CD4-positive, alpha-beta T cell treated with Interleukin-2 at 100 ng/mL for 4 hours (primary cell): ENCODE measurements at places on chromosomes 11 and 22.

- DNase-seq, result no peak
Observed at GRCh38 chr11:64566915-64567891, 23.8 kb upstream of the SLC22A12 start.

- no peak for DNase-seq
Observed at GRCh38 chr22:25006354-25006753, 53.8 kb downstream of the KIAA1671 start.

DNA sequence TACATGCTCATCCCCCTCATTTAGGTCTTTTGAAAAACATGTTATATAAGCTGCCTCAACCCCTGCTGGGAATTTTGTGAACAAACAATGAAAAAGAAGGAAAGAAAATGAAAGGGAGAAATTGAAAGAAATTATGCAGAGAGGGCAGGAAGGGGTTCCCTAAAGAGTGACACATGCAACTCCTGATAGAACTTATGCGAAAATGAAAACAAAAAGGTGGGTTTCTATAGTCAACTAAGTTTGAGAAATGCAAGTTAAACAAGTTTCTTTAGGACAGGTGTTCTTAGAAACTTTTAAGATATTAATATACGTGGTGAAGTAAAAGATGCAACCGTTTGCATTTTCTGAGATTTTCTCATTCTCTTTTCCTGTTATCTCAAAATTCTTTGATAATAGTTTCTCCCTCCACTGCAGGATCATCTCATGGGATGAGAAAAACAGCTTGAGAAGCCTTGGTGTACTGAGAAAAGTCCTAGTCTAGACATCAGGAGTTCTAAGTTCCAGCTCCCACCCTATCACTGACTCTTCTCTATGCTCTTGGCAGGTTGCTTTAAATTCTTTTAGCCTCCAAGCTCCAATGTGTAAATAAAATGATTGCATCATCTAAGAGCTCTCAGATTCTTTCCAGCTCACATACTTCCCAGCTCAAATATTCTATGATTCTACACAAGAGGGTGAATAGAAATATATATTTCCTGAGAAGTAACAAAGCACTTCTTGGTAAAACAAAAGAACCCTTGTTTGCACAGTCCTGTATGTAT, 109.2 kb downstream of the FAM76B start:
- no peak for DNase-seq

DNA sequence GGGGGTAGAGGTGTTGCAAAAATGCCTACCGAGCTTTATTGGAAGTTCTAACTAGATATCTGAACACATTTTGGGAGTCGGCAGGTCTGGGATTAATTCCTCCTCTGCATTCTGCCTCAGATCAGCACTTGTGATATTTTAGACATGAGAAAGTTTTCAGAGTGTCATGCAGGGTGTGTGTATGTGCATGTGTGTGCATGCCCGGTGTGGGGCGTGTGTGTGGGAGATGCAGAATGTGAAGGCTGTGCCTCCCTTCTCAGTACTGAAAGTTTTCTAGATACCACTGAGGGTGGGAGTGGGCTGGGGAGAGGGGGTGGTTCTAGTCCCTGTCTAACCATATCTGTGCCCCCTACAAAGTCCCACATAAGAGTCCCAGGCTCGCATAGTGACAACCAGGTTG, 180.0 kb upstream of the NTM start:
- no peak for DNase-seq

DNA sequence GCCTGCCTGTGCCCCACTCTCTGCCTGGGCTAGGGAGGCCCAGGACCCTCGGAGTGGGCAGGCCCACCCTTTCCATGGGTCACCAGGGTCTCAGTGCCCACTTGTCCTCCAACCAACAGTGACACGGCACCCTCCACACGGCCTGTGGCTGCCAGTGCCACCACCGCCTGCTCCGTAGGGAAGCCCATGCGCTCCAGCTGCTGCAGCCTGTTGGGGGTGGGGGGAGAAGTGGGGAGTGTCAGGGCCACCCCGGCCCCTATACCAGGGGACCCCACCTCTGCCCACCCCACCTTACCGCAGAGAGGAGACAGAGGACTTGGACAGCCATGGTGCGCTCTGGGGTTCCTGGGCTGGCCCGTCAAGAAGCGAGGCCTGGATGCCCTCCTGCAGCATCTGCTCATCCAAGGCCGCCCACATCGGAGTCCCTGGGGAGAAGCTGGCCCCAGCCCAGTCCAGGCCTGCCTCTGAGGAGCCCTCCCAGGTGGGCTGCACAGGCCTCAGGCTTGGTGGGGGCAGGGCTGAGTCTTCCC, 7.7 kb downstream of the RHBDD3 start:
- DNase-seq, result no peak

DNA sequence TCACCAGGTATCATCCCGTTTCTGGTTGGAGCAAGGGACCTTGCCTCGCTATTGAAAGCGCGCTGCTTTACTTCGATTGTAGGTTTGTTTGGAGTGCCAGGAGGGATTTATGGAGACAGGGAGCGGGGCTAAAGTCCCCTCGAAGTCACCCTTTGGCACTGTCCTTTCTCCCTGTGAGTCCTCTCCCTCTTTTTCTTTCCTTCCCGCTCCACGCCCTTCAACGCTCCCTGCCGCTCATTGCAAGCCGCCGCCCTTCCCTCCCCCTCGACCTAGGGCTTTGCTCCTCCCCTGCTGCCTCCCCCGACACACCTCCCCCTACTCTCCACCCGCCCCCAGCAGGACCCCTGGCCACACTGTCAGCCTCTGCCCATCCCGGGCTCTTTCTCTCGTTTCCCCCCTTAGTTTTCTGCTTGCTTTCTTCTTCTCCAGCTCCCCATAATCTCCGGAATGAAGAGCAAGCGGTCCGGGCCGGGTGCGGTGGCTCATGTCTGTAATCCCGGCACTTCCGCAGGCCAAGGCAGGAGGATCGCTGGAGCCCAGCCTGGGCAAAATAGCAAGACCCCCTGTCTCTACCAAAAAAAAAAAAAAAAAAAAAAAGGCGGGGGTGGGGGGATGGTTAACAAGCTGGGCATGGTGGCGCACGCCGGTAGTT, 41.0 kb downstream of the AHNAK start:
- no peak for DNase-seq

GRCh38 chr11:69947059-69947792, 128.0 kb upstream of the FGF3 start:
- no peak for DNase-seq

DNA sequence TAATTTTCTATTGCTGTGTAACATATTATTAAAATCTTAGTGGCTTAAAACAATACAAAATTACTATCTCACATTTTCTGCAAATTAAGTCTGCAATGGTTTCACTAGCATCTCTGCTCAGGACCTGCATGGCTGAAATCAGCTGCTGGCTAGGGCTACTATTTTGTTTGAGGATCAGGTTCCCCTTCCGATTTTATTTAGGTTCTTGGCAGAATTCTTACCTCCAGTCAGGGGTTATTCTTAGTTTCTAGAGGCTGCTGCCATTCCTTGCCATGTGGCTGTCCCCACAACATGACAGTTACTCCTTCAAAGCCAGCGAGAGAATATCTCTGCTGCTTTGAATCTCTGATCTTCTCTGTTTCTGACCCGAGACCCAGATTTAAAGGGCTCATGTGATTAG, 424.5 kb upstream of the ANO5 start:
- DNase-seq, result no peak

DNA sequence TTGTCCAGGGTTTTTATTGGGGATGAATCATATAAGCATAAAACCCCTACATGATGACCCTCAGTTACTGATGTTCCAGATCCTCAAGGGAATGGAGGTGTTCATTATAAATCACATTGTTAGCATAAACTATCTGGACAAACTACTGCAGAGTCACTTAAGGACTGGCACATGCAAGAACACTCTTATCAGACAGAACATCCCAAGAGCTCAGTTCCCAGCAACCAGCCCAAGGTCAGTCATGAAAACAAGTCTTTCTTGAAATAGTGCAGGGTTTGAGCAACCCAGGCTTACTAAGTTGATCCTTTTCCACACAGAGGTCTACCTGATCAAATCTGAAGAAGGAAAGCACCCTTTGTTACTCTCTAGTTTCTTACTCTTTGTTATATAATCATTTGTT, 13.5 kb upstream of the PTS start:
- no peak for DNase-seq

DNA sequence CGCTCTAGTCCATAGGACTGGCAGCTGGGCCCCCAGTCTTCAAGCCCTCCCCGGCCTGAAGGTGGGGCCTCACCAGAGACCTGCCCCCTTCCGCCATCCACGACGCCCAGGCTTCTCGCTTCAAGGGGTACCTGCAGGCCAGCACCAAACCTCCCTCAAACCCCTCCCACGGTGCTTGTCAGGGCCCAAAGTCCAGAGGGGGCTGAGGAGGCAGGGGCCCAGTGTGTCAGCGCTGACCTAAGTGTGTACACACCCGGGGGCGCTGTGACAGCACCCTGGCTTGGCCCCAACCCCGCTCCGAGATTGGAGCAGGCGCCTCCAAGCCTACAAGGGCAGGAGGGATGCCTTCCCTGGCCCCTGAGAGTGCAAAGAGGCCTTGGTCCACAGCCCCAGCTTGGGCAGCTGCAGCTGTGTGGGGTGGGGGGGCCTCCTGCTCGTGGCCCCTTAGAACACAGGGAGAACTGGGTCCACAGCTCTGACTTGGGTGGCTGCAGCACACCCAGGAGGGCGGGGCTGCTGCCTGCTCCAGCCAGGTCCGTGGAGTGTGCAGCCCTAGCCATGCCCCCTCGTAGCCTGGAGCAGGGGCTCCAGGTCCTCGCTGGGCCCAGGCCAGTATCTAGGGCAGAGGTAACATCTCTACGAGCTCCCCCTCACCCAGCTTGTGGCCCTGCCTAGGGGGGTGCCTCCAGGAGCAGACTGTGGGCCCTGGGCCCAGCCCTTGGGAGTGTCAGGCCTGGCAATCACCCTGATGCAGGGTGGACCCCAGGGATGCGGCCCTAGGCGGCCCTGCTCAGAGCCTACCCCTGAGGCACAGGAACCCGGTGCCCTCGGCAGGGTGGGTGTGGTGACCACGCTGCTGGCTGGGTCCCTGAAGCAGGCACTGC, 4.9 kb downstream of the SBF2 start:
- DNase-seq, result no peak

DNA sequence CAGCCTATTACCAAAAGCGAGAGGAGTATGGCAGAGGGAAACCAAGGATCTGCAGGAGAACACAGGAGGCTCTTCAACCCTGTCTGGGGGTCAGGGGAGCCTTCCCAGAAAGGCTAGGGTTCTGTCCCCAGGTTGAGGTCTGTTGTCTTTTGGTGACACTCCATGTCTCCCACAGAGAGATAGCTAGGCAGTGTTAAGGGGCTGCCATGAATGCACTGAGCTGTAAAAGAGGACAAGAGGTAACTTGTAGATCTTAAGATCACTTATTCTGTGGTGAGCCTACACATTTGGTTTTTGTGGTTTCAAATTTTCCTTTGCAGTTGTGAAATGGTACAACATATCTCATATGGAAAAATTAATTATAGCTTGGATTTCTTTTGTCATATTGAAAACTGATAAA, 6.0 kb upstream of the ACER3 start:
- DNase-seq, result no peak

GRCh38 chr11:122597511-122597910, 58.0 kb upstream of the UBASH3B start:
- no peak for DNase-seq

- peak; percentile 29 for DNase-seq
Observed at GRCh38 chr22:19766511-19767426, 6.2 kb downstream of the TBX1 start.

- no peak for DNase-seq
Observed at GRCh38 chr22:24954114-24954463, 1.6 kb downstream of the KIAA1671 start.

GRCh38 chr11:120061761-120062560, 76.0 kb downstream of the TRIM29 start:
- no peak for DNase-seq

- no peak for DNase-seq
Observed at GRCh38 chr11:36010010-36010740, 66.3 kb downstream of the LDLRAD3 start.

DNA sequence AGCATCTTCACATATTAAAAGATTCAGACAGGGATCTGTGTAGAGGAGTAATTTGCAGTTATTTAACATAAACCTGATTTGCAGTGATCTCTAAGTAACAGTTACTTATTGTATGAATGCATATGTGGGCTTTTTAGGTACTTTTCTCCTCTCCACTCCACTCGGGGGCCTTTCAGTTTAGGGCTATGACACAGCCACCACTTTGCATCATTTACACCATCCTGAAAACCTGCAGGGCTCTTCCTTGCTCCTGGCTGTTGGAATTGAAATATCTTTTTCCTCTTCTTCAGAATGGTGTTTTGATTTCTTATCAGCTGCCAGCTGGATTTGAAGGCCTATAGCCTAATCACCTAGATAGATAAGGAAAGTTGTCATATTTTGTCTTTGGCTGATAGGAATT, 580.8 kb downstream of the NELL1 start:
- DNase-seq, result no peak

DNA sequence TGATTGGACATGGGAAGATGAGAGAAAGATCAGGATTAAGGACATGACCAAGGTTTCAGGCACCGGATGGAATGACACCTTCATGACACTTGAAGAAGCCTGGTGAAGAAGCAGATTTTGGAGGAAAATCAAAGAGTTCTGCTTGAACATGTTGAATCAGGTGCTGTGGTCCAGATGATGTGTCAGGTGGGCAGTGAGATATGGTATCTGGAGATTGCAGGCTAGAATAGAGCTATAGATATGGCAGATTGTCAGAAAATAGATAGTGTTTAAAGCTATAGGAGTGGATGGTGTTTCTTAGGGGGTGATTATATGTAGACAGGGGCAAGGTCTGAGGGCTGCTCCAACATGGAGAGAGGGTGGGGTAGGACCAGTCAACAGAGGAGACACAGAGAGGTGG, 40.2 kb downstream of the PANX1 start:
- DNase-seq, result no peak

DNA sequence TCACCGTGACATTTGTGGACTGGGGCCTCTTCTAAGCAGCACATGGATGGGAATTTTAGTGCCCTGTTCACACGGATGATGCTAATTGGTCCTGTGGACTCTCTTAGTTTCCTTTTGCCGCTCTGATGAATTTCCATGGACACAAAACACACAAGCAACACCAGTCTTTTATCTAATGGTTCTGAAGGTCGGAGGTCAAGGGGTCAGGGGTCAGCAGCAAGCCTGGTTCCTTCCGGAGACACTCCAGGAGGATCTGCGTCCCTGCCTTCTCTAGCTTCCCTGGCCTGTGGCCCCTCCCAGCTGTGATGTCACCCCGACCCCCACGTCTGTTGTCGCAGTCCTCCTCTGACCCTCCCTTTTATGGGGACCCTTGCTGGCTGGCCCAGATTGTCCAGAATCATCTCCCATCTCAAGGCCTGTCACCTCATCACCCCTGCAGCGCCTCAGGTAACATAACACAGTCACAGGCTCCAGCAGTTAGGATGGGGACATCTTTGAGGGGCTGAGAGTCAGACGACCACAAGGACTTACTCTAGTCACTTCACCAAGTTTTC, 6.8 kb downstream of the NADSYN1 start:
- no peak for DNase-seq

DNA sequence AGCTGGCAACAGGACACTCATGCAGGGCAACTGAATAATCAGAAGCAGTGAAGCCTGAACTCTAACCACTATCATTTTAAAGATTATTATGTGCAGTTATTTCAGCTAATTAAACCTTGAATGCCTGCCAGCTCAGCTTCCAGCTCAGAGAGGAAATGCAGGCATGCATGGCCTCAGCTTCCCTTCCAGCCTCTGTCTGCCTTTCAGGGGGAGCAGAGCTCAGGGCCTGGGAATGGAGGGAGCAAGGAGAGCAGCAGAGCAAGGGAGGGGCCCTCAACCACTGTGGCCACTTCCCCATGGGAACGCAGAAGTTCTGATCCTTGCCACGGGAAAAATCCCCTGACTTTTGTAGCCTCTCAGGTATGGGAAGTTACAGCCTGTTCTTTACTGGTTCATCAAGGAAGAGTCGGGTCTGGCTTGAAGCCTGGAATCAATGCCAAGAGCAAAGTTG, 32.5 kb upstream of the APLNR start:
- no peak for DNase-seq

- no peak for DNase-seq
Observed at GRCh38 chr11:95736355-95736754, 53.2 kb downstream of the FAM76B start.
